Mesothelial cell of epicardium (in vitro differentiated cells): ENCODE measurements at places on chromosomes 11 and 22. TPM values are rescaled to one million over a fixed set of nuclear protein-coding genes. Genes with fewer than 3 reads are reported as not detected.

DNA sequence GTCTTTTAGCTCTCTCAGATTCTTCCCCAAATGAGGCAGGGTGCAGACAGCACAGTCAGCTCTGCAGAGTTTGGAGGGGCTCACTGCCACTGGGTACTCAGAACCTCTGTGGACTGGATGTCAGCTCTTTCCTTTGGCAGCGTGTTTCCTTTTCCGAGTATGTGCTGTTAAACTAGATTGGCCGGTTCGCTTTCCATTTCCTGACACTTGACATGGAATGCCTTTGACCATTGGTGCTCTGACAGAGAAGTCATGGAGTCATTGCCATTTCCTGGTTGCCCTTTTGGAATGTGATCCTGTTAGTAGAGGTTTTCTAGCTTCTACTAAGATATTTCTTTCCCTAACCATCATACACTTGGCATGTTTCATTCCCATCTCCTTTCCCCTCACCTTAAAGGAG is 86.7 kb downstream of the SWAP70 start:
- no peak overlapping the region for H3K4me3 ChIP-seq
- DNase-seq, result no peak
- peaks cover 6% of the 10 kb centered on the region for H3K4me1 ChIP-seq
- H3K36me3 ChIP-seq, result peaks cover 10% of the 10 kb centered on the region

DNA sequence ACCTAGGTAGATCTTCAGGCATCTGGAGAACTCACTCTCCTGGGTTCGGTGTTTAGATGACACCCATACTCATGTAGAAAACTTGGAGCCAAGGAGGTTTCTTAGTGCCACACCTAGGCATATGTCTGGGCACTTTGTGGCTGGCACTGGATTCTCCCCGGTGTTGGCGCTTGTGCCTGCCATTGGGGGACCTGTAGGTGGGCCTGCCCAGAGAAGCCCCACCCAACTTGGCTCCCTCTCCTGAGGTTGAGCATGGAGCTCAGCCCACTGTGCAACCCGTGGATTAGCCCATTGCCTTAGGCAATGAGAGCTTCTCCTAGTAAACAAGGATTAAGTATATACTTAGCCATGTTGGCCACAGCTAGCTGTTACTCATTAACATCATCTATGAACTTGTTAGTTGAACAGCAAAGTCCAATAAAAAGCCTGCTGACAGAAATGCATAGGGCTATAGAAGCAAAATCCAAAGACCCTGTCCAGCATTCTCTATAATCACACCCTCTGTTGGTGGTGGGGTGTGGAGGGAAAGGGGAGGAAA is 335.5 kb upstream of the CHORDC1 start:
- H3K27me3 ChIP-seq, result no peaks in the 10 kb centered on the region
- H3K27ac ChIP-seq, result no peak overlapping the region
- H3K4me1 ChIP-seq, result no peaks in the 10 kb centered on the region
- H3K4me3 ChIP-seq, result no peak overlapping the region

DNA sequence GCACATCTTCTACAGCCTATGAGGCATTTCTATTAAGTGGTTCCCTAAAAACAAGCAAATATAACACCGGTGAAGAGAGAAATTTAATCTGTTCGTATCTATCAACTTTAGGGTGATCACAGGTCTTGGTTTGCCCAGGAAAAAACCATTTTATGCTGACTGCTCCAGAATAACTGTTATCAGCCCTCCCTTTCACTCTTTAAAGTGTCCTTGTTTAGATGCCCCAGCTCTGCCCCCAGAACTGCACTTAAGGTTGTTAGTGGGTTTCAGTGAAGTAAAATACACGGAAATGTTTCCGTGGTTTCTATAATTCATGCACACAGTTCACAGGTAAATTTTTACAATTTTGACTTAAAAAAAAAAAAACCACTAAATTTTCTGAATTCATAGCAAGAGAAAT is 70.0 kb downstream of the NARS2 start:
- no peak overlapping the region for H3K27ac ChIP-seq
- peaks cover 23% of the 10 kb centered on the region for H3K36me3 ChIP-seq
- H3K27me3 ChIP-seq, result no peaks in the 10 kb centered on the region
- H3K4me1 ChIP-seq, result peaks cover 4% of the 10 kb centered on the region

DNA sequence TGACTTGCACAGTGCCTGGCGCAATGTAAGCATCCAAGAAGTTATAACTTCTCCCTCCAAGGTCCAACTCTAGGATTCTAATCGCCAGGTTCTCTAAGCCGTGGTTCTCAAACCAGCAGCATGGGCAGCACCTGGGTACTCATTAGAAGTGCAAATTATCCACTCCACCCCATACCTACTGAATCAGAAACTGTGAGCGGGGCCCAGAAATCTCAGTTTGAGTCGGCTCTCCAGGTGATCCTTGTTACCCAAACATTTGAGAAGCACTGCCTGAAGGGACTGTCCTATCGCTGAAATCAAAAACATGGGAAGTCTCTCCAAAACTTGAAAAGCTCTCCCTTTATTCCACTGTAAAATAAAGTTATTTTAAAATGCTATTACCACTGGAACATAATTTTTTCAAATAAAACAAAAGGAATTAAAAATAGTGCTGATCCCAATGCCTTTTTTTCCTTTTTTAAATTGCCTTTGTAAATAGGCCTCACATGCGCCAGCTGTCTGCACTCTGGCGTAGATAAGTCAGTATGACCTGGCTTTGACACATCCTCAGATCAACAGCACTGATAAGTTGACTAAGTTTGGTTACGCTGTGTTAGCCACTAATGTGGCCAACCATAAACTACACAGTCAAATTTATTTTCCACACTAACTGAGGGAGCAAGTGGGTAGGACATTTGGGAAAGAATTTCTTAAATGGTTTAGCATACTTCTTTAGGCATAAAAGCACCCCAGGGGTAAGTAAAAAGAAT is 8.4 kb upstream of the CTR9 start:
- no peak overlapping the region for H3K4me3 ChIP-seq
- no peaks in the 10 kb centered on the region for H3K36me3 ChIP-seq
- peaks cover 9% of the 10 kb centered on the region for H3K4me1 ChIP-seq
- H3K27me3 ChIP-seq, result no peaks in the 10 kb centered on the region
- no peak overlapping the region for H3K27ac ChIP-seq

DNA sequence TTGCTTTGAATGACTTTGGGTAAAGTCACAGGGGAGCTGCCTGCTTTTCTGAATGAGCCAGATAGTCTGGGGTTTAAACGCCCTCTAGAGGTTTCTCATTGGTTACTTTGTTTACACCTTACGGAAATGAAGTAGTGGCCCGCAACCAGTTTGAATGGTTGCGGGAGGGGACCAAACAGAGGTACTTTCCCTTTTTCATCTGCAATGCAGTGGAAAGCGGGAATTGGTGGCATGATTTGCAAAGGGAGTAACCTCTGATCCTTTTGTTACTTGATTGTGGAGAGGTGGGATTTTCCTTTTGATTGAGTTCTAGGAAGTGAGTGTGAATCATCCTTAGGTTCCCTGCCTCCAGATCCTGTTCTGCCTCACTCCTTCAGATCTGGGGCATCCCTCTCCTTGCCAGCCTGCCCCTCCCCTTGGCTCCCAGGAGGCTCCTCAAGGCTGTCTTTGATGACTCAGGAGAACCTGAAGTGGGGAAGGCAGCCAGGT is 15.9 kb upstream of the GLYATL1 start:
- H3K4me3 ChIP-seq, result no peak overlapping the region
- peaks cover 43% of the 10 kb centered on the region for H3K27me3 ChIP-seq
- no peaks in the 10 kb centered on the region for H3K36me3 ChIP-seq
- H3K4me1 ChIP-seq, result peaks cover 16% of the 10 kb centered on the region
- no peak overlapping the region for H3K27ac ChIP-seq

MACROD1 gene
- 39.0 to 44.0 TPM (median 39.4 TPM) in 3 replicates for total RNA-seq

LAMTOR1 gene
- total RNA-seq, result 69.1 to 76.5 TPM (median 74.2 TPM) in 3 replicates
